ENCODE measurements at places on chromosomes 1 and 21.

GRCh38 chr1:6779089-6779805 lies 6.0 kb upstream of the CAMTA1 start:
- DNase-seq, result no peak

- no peak for DNase-seq
These were observed 6.8 kb downstream of the BSND start for GRCh38 chr1:55005351-55006140.

- DNase-seq, result no peak
These were observed 1359.1 kb upstream of the ADGRL2 start for GRCh38 chr1:80441664-80442063.

DNA sequence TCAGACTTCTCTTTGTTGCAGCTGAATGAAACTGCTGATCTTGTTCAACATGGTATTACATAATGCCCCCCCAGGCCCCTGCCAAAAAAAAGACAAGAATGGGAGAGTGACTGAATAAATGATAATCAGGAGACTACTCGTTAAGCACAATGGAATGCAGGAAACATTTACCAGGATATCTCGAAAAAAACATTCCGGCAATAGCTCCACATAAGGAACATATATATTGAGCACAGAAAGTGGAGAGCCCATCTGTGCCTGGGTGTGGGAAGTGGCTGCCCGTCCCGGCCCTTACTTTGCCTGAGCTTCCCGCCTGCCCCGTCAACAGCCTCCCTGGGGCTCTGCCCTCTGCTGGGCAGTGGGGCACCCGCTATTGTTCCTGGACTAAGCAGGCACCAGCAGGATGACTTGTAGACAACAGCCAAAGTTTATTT lies 13.3 kb downstream of the TRIM11 start:
- no peak for DNase-seq

- no peak for DNase-seq
These were observed 1557.4 kb downstream of the PLA2G4A start for GRCh38 chr1:188386161-188386560.

- no peak for DNase-seq
These were observed 62.5 kb downstream of the IL23R start for GRCh38 chr1:67228791-67229190.

GRCh38 chr1:9062021-9062471 lies 7.4 kb downstream of the SLC2A5 start:
- no peak for DNase-seq

- DNase-seq, result no peak
These were observed 37.5 kb downstream of the RCSD1 start for GRCh38 chr1:167667536-167667935.

- no peak for DNase-seq
These were observed 83.8 kb downstream of the HS2ST1 start for GRCh38 chr1:86998280-86998679.

DNA sequence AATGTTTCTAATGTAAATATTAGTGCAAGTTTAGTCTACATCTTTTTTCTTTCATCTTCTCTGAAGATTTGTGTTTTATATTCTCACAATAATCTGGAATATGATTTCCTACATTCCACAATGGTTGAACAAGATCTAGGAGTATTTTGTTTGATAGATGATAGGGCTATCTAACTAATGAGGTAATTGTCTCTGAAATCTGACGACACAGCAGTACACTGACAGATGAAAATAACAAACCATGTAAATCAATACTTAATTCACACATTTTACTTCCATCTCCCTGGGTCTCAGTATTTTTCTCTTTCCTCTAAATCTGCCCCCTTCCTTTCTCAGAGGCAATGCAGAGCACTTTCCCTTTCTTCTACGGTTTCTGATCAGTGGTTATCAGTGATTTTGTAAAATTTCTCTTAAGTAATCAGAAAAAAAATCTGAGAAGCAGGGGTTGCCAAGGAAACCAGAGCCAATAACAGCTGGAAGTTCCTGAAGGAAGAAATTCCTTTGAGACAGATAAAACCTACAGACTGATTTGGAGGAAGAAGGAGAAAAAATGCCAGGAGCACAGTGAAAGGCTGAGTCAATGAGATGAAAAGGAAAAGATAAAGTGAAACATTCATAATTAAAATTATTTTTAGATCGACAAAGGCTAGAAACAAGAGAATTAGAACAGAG lies 7.3 kb upstream of the ANKRD13C start:
- DNase-seq, result no peak

DNA sequence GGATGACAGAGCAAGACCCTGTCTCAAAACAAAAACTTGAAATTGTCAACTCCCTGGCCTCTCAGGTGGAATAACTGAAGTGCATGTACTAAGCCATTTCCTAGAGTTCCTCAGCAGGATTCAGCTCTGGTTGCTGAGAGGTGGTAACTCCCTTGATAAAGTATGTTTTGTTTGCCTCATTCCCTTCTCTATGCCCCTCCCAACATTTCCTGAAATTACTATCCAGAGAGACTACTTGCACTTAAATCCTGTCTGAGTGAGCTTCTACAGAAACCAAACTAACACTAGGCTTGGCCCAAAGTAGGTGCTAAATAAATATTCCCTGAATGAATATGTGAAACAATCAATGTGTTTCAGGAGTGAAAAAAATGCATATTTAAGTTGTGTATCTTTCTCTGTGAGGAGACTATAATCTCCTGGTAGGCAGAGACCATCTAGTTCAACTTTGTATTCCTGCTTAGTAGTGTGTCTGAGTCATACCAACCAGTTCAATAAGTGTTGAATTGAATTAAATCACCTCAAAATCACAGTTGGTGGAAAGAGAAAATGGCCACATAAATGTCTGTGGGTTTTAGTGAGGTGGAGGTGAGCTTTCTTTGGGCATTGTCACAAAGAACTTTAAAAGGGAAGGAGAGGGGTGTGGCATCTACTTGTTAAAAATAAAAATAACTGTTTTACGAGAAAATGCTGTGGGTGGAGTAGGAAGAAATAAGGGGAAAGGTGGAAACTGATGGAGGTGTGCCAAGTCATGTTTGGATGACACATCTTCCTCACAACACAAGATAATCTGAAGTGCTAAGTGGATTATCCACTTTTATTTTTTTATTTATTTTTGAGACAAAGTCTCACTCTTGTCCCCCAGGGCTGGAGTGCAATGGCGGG lies 12.6 kb downstream of the RIMKLA start:
- DNase-seq, result no peak

DNA sequence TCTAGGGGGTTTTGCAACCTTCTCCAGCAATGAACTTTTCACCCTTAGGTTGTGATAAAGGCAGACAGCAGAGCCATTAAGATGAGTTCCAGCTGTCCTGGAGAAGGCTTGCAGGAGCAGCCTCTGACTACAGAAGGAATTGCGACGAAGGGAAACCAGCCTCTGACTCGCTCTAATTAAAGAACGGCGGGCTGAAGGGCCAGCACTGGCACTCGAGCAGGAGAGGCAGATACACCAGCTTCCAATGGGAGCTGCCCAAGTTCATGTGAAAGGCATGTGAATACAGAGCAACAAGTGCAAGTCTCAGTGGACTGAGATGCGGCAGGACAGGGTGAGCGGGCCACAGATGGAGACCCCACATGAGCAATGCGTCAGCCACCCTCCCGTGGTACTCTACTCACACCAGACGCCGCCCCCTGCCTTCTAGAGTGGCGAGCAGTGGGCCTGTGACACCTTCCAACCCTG lies 15.7 kb downstream of the RCC2 start:
- DNase-seq, result no peak

Data from NCI-H510A (cell line).